Tongue (tissue), 3 donors: ENCODE measurements at places on chromosomes 16 and 17.

GRCh38 chr16:87881324-87882200 lies 12.3 kb upstream of the SLC7A5 start:
- no peak for DNase-seq

GRCh38 chr16:68806422-68806821 lies 36.9 kb upstream of the TANGO6 start:
- DNase-seq = no peak

DNA sequence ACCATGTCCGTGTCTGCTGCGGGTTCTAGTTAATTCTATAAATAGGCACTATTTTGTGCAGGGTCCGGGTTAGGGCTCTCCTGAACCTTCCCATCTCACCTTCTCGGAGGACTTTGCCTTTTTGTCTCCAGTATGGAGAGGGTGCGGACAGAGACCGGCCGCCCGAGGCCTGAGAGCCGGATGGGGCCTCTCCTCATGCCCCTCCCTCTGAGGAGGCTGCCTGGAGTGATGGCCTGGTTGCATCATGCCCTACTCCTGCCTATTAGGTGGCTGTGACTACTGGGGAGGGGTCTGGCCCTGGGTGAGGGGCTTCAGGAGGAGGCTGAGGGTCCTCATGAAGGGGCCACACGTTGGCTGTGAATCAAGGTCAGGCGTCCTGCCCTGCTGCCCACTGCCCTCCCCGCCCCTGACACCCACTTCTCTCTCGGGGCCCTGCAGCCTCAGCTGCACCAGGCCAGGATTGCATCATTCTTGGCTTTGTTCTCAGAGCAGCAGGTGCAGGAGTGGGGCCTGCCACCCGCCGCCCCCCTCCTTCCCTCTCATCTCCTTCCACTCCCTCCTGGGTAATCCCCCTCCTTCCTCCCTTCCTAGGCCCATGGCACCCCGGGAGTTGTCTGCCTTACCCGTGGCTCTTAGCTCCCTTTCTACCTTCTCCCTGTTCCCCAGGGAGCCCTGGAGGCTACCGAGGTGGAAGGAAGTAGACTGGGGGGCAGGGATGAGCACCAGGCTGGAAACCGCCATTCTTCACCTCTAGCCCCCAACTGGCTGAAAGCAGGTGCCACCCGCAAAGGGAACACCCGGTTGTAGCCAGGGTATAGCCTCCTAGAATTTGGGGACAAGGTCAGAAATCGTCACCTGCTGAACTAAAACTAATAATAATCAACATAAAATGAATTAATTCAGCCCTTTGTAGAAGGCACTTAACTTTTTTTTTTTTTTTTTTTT lies 12.7 kb upstream of the ARHGAP23 start:
- DNase-seq = peak; percentile 85

DNA sequence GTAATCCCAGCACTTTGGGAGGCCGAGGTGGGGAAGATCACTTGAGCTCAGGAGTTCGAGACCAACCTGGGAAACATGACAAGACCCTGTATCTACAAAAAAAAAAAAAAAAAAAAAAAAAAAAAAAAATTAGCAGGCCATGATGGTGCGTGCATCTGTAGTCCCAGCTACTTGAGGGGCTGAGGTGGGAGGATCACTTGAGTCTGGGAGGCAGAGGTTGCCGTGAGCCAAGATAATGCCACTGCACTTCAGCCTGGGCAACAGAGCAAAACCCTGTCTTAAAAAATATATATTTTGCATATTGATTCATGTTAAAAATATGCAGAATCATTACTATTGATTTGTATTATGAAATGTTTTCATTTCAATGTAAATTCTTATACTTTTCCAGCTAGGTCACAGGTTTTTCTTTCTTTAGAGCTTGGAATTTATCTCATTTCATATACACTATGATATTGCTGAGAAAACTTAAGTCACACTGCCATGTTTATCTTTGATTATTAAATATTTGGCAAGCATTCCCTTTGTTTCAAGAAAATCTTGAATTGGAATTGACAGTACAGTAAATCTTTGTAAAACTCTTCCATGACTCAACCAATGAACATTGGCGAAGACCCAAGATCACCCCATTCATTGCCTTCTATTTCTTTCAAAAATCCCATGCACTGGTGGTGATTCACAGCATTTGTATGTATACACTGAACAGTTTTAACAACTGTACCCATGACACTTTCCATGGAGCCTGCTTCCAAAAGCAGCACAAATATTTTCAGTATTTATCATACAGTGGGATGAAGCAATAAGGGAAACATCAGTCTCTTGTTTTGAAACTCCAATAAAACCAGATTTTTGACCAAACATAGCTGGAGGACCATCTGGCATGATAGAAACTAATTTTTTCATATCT lies 83.5 kb upstream of the TNRC6A start:
- DNase-seq = peak; percentile 66

DNA sequence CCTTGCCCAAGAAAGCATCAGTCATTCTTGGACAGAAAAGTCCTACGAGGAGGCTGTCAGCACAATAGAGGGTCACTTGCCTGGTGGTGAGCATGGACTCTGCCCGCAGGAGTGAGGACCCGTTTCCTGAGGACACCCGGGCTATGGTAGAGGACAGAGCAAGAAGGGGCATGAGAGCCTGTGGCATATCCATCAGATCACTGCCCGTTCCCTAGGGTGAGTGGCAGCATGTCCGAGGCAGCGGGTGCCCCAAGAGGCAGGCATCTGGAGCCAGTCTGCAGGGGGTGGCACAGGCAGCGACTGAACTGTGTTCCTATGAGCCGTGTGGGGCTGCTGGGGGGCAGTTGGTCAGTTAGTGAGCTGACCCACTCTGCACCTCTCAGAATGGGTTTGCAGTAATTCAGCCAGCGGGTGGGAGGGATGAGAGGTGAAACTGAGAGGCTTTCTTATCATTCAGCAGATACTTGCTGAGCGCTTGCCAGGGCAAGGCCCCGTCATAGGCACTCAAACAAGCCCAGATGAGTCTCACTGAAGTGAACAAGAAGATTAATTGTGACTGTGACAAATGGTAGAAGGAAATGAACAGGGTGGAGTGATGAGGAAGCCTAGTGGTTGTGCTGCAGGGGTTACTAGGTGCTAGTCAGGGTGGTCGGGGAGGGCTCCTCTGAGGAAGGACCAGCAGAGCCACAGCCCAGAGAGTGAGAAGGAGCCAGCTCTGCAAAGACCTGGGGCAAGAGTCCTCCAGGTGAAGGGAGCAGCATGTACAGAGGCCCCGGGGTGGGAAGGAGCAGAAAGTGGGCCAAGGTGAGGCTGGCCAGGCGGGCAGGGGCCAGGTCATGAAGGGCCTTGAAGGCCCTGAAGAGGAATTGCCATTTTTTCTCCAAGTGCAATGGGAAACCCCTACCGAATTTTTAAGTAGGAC lies 87.9 kb downstream of the CLEC16A start:
- DNase-seq = no peak

- DNase-seq = no peak
Observed at GRCh38 chr17:77343031-77343800, 202.4 kb downstream of the SEC14L1 start.

GRCh38 chr17:70208080-70208794 lies 38.9 kb downstream of the KCNJ2 start:
- no peak for DNase-seq

DNA sequence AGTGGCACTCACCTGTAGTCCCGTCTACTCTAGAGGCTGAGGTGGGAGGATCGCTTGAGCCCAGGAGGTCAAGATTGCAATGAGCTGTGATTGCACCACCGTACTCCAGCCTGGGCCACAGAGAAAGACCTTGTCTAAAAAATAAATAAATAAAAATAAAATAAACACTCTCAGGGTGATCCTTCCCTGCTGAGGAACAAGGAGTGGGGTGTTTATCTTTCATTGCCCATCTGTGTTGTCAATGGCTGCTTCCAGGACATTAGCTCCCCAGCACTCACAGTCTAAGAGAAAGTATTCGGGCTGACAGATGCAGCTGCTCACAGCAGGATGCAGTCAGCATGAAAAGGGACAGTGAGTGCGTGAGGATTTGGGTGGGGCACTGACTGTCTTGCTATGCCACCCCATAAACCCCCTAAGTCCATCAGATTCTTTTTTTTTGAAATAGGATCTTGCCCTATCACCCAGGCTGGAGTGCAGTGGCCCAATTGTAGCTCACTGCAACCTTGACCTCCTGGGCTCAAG lies 31.3 kb upstream of the RBBP6 start:
- no peak for DNase-seq

DNA sequence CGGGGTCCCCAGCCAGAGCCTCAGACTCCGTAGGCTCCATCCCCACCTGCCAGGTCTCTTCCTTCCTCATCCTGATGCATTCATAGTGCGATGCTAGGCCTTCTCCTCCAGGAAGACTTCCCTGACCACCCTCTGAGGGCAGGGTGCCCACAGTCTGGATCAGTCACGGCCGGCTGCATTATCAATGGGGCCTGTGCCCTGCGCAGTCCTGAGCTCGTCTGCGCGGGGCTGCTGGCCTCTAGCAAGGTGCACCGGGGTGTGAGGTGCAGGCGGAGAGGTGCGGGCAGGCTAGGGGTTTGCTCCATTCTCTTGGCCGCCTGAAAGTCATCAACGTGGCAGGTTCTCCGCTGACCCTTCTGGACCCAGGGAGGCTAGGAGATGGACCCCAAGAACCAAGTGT lies 56.9 kb upstream of the ACSF3 start:
- DNase-seq = no peak

DNA sequence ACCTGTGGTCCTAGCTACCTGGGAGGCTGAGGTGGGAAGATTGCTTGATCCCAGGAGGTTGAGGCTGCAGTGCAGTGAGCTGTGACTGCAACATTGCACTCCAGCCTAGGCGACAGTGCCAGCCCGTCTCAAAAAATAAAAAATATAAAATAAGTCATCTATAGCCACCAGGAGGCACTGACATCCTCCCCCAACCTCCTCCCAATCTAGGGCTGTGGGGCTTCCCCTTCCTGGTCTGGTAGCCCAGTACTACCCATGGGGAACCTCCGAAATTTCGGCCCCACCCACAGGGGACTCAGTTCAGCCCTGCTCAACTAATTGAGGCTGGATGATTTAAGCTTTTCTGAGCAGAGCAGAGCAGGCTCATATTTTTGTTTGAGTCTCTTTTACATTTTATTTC lies 3.2 kb downstream of the ZSCAN10 start:
- DNase-seq = no peak
